ENCODE measurements at places on chromosomes 7 and 10. TPM values are rescaled to one million over a fixed set of nuclear protein-coding genes. Genes with fewer than 3 reads are reported as not detected.

GRCh38 chr7:44193011-44193802 lies 4.0 kb upstream of the GCK start:
- no peaks in the 10 kb centered on the region for H3K36me3 ChIP-seq
- no peaks in the 10 kb centered on the region for H3K4me1 ChIP-seq
- no peaks in the 10 kb centered on the region for H3K27me3 ChIP-seq
- no peak for DNase-seq
- H3K27ac ChIP-seq: no peak overlapping the region
- no peak overlapping the region for H3K4me3 ChIP-seq

GRCh38 chr10:26780793-26781601 lies 79.8 kb downstream of the ABI1 start:
- H3K27me3 ChIP-seq: no peaks in the 10 kb centered on the region
- DNase-seq: no peak
- no peaks in the 10 kb centered on the region for H3K4me1 ChIP-seq
- no peak overlapping the region for H3K27ac ChIP-seq

DNA sequence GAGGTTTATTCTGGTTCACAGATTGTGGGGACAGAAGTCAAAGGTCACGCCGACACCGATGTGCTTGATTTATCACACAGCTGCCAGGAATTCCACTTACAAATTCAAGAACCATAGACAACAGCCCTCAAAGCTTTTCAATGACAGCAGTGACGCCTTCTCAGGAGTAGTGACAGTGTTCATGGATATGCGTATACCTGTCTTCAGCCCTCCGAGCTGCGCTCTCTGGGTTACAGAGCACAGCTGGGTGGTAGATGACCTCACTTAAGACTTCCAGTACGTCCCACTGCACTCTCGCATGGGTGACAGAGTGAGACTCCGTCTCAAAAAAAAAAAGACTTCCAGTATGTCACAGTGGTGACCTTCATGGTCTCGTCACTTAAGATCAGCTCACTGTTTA lies 108.5 kb downstream of the TCERG1L start:
- H3K27me3 ChIP-seq: no peaks in the 10 kb centered on the region
- no peak overlapping the region for H3K27ac ChIP-seq
- H3K36me3 ChIP-seq: no peaks in the 10 kb centered on the region
- peak; percentile 25 for DNase-seq

GRCh38 chr10:69786791-69787190 lies 14.9 kb upstream of the COL13A1 start:
- H3K27me3 ChIP-seq: no peaks in the 10 kb centered on the region
- no peaks in the 10 kb centered on the region for H3K36me3 ChIP-seq
- H3K4me1 ChIP-seq: no peaks in the 10 kb centered on the region
- no peak overlapping the region for H3K27ac ChIP-seq

- H3K36me3 ChIP-seq: no peaks in the 10 kb centered on the region
- no peak for DNase-seq
- H3K4me1 ChIP-seq: no peaks in the 10 kb centered on the region
- no peak overlapping the region for H3K27ac ChIP-seq
- no peak overlapping the region for H3K4me3 ChIP-seq
- H3K27me3 ChIP-seq: no peaks in the 10 kb centered on the region
Measured at GRCh38 chr10:103062854-103063590, 130.1 kb downstream of the NT5C2 start.

- no peak for DNase-seq
- H3K36me3 ChIP-seq: no peaks in the 10 kb centered on the region
- no peaks in the 10 kb centered on the region for H3K27me3 ChIP-seq
- H3K4me3 ChIP-seq: no peak overlapping the region
- H3K4me1 ChIP-seq: no peaks in the 10 kb centered on the region
Measured at GRCh38 chr7:96532428-96532935, 177.2 kb downstream of the SEM1 start.

DNA sequence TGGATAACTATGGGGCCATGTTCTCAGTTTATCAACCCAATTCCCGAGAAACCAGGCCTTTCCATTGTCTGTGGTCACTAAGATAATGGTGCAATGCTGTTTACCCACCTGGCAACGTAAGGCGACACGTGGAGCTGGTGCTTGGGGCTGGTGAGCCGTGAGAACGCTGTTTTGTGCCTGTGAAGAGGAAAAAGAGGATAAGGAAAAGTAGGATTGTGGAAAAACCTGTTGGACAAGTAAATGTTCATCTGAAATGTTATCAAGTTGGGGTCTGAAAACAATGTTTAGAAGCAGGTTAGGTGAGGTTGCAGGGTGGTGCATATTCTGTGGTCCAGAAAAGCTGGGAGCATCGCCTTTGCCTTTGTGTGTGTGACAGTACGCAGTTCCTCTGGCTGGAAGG lies 88.5 kb downstream of the PPP1R17 start:
- no peak for DNase-seq
- H3K27ac ChIP-seq: no peak overlapping the region
- no peaks in the 10 kb centered on the region for H3K4me1 ChIP-seq
- H3K36me3 ChIP-seq: no peaks in the 10 kb centered on the region
- H3K4me3 ChIP-seq: no peak overlapping the region

DNA sequence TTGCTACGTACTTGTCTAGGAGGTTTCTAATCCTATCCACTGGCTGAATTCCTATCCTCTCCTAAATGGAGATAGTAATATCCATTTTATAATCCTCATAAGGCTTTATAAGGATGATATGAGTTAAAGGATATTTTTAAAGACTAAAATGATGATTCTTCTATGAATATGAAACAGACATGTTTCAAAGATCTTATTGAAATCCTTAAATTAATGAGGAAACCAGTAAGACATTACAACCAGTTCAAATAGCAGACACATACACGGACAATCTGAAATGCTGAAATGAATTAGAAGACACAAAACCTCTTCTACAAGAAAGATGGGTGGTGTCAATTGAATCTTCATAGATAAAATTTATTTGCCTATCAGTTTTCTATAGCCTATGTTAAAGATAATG lies 132.9 kb upstream of the ANK3 start:
- H3K27ac ChIP-seq: no peak overlapping the region
- H3K4me3 ChIP-seq: no peak overlapping the region
- H3K27me3 ChIP-seq: no peaks in the 10 kb centered on the region
- no peak for DNase-seq

- no peak for DNase-seq
- H3K36me3 ChIP-seq: no peaks in the 10 kb centered on the region
Measured at GRCh38 chr10:119191881-119192280, 13.3 kb upstream of the PRDX3 start.

DNA sequence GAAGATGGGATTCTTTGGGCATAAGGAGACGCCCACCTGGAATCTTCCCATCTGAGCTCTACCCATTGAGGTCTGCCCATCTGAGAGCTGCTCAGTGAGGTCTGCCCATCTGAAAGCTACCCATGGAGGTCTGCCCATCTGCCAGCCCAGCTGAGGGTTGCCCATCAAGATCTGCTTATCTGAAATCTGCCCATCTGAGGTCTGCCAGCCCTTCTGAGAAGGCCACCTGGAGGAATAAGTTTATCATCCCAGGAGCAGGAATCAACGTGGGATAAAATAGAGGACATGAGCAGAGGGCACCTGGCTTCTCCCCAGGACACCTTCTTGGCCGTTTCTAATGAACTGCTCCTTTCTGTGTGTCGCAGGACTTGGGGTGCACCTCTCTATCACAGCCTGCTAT lies 35.3 kb upstream of the PDZD8 start:
- no peaks in the 10 kb centered on the region for H3K4me1 ChIP-seq
- H3K27me3 ChIP-seq: no peaks in the 10 kb centered on the region
- no peak overlapping the region for H3K4me3 ChIP-seq
- DNase-seq: no peak

DNA sequence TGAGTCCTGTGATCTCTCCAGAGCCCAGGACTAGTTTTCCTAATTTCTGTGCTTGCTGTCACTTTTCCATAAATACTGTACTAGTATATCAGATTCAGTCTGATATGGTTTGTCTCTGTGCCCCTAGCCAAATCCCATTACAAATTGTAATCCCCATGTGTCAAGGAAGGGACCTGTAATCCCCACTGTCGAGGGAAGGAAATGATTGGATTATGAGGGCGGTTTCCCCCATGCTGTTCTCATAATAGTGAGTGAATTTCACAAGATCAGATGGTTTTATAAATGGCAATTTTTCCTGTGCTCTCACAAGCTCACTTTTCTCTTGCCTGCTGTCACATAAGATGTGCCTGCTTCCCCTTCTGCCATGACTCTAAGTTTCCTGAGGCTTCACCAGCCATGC lies 54.8 kb upstream of the IFRD1 start:
- no peaks in the 10 kb centered on the region for H3K36me3 ChIP-seq
- H3K4me3 ChIP-seq: no peak overlapping the region
- DNase-seq: no peak
- no peak overlapping the region for H3K27ac ChIP-seq
- no peaks in the 10 kb centered on the region for H3K4me1 ChIP-seq

The SAP25 gene
- 14.7 TPM for polyA plus RNA-seq
